CD4-positive, alpha-beta memory T cell (primary cell): ENCODE measurements at places on chromosomes 12 and 14. TPM values are rescaled to one million over a fixed set of nuclear protein-coding genes. Genes with fewer than 3 reads are reported as not detected.

The TCL1B gene
- polyA plus RNA-seq: not detected

The TAS2R19 gene
- not detected for polyA plus RNA-seq

The OASL gene
- polyA plus RNA-seq: 9.8 TPM

The B4GALNT1 gene
- not detected for polyA plus RNA-seq

The COQ6 gene
- 20.7 TPM for polyA plus RNA-seq

The PDZRN4 gene
- polyA plus RNA-seq: not detected

The NTS gene
- polyA plus RNA-seq: not detected

The ZFHX2 gene
- not detected for polyA plus RNA-seq

The COCH gene
- polyA plus RNA-seq: 1.8 TPM

The CLBA1 gene
- polyA plus RNA-seq: 1.3 TPM

The DPPA3 gene
- not detected for polyA plus RNA-seq

The LIN7A gene
- polyA plus RNA-seq: not detected

The DPF3 gene
- polyA plus RNA-seq: 0.25 TPM

The PLEKHG3 gene
- polyA plus RNA-seq: 10.8 TPM

The C12orf60 gene
- polyA plus RNA-seq: 2.0 TPM

The ASIC1 gene
- polyA plus RNA-seq: not detected

The M6PR gene
- polyA plus RNA-seq: 502 TPM

The DLK1 gene
- polyA plus RNA-seq: not detected

The PARP2 gene
- 13.6 TPM for polyA plus RNA-seq

The FIGNL2 gene
- polyA plus RNA-seq: 0.10 TPM

The LGR5 gene
- not detected for polyA plus RNA-seq

The RPAP3 gene
- polyA plus RNA-seq: 32.1 TPM

The TEX52 gene
- not detected for polyA plus RNA-seq

The PLCZ1 gene
- polyA plus RNA-seq: not detected

The NINJ2 gene
- 30.3 TPM for polyA plus RNA-seq

The MFAP5 gene
- not detected for polyA plus RNA-seq

The NEMP1 gene
- 6.5 TPM for polyA plus RNA-seq

The TRAFD1 gene
- polyA plus RNA-seq: 60.4 TPM

The PRR4 gene
- polyA plus RNA-seq: 1.2 TPM

The IL22 gene
- polyA plus RNA-seq: 0.67 TPM

The CACNA2D4 gene
- 12.4 TPM for polyA plus RNA-seq

The PTPRQ gene
- not detected for polyA plus RNA-seq

The PHETA1 gene
- polyA plus RNA-seq: 0.24 TPM

The BIN2 gene
- polyA plus RNA-seq: 183 TPM

The ETFBKMT gene
- 1.3 TPM for polyA plus RNA-seq

The TULP3 gene
- polyA plus RNA-seq: 8.4 TPM

The MDGA2 gene
- polyA plus RNA-seq: not detected

The STON2 gene
- polyA plus RNA-seq: not detected

The TAS2R8 gene
- not detected for polyA plus RNA-seq
